Activated CD4-positive, alpha-beta memory T cell treated with anti-CD3 and anti-CD28 coated beads, Interleukin-2, amount 10 ng/mL, durations not matched to agents 7 days and 5 days (primary cell): ENCODE measurements at places on chromosomes 1 and 21. TPM values are rescaled to one million over a fixed set of nuclear protein-coding genes. Genes with fewer than 3 reads are reported as not detected.
A peak's percentile ranks its signal among the peaks of the same experiment; 100 is the strongest.

GRCh38 chr1:207848234-207848633, 62.7 kb downstream of the CD34 start:
- H3K27me3 ChIP-seq = no peaks in the 10 kb centered on the region
- DNase-seq = peak; percentile 55
- peak overlapping the region; percentile 70 for H3K27ac ChIP-seq
- peaks cover 67% of the 10 kb centered on the region for H3K36me3 ChIP-seq
- H3K4me3 ChIP-seq = peak overlapping the region; percentile 3

DNA sequence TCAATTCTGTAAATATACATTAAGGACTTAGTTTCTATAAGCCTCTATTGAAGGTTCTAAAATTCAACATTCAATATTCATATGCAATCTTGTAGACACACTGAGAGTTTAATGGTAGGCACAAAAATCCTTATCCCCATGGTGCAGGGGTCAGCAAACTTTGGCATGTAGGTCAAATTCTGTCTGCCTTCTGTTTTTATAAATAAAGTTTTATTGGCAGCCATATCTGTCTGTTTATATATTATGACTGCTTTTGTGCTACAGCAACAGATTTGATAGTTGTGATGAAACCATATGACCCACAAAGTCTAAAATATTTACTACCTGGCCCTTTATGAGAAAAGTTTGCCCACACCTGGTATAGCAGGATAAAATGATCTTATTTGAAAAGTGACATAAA, 91.2 kb upstream of the PPIH start:
- peaks cover under 1% of the 10 kb centered on the region for H3K27me3 ChIP-seq
- no peaks in the 10 kb centered on the region for H3K4me1 ChIP-seq
- no peak overlapping the region for H3K4me3 ChIP-seq
- no peak for DNase-seq
- no peaks in the 10 kb centered on the region for H3K36me3 ChIP-seq

DNA sequence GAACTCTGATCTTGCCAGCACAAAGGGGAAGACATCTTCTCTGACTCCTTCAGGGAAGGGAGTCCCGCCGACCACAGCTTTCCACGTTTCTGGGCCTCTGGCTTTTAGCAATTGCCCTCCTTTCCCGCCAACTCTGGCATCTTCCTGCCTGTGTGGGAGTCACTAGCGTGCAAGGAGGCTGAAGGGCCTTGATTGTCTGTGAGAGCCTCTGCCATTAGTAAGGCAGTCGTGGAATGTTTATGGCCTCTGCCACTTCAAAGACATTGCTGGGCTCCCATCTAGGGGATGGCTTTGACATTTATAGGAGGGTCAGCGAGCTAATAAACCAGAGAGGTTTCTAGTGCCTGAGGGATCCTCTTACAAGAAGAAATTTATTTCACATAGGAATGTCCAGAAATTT, 14.3 kb upstream of the PROK1 start:
- no peaks in the 10 kb centered on the region for H3K4me1 ChIP-seq
- no peak overlapping the region for H3K4me3 ChIP-seq
- H3K36me3 ChIP-seq = no peaks in the 10 kb centered on the region
- no peak overlapping the region for H3K27ac ChIP-seq

DNA sequence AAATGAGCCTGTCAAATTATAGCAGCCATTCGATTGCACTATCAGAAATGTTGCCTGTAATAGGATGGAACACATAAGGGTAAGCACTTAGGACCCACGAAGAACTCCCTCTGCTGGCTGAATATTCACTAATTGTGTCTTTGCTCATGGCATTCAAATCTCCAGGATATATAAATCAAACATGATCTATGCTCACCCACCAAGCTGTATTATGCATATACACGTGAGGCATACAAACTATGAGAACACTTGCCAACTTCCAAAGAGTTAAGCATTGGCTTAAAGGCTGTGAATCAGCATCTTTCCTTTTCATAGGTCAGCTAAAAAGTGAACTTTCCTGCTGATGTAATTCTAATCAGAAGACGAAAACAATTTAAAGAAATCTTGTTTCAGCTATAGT, 34.5 kb downstream of the TMPRSS15 start:
- DNase-seq = no peak
- H3K4me3 ChIP-seq = no peak overlapping the region
- no peaks in the 10 kb centered on the region for H3K27me3 ChIP-seq
- no peaks in the 10 kb centered on the region for H3K4me1 ChIP-seq
- no peaks in the 10 kb centered on the region for H3K36me3 ChIP-seq

DNA sequence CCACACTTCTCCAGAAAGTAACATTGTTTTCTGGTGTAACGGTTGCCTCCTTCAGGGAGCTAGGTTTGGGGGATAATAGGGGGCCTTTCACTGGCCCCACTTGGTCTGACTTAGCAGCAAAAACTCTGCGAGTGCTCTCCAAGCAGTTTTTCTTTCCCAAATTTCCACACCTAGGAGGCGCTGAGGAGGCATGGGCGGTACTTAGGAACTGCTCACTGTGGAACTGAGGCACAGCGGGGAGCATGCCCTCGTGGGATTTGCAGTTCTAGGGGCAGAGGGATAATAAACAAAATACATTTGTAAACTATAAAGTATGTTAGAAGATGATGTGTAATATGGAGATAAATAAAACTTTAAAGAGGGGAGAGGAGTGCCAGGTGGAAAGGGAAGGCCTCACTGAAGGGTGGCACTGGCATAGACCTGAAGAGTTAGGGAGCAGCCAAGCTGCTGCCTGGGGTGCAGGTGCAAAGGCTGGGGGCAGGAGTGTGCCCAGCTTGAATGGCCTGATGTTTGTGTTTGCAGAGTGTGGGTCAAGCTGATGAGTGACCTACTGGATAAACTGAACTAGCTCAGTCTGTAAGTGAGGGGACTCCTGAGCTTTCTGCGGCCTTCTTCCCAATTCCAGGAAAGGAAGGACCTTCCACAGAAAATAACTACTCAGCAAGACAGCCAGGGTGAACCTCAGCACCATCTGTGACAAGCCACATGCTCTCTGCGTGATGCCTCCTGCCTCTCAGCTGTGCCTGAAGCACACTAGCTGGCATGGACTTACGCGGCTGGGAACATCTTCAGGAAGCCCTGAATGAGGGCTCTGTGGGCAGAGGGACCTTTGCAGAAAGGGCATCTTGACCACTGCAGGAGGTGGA, 1.9 kb downstream of the EPHX1 start:
- no peak for DNase-seq
- H3K27me3 ChIP-seq = peaks cover 10% of the 10 kb centered on the region
- H3K4me3 ChIP-seq = no peak overlapping the region
- peaks cover 15% of the 10 kb centered on the region for H3K4me1 ChIP-seq
- no peak overlapping the region for H3K27ac ChIP-seq

DNA sequence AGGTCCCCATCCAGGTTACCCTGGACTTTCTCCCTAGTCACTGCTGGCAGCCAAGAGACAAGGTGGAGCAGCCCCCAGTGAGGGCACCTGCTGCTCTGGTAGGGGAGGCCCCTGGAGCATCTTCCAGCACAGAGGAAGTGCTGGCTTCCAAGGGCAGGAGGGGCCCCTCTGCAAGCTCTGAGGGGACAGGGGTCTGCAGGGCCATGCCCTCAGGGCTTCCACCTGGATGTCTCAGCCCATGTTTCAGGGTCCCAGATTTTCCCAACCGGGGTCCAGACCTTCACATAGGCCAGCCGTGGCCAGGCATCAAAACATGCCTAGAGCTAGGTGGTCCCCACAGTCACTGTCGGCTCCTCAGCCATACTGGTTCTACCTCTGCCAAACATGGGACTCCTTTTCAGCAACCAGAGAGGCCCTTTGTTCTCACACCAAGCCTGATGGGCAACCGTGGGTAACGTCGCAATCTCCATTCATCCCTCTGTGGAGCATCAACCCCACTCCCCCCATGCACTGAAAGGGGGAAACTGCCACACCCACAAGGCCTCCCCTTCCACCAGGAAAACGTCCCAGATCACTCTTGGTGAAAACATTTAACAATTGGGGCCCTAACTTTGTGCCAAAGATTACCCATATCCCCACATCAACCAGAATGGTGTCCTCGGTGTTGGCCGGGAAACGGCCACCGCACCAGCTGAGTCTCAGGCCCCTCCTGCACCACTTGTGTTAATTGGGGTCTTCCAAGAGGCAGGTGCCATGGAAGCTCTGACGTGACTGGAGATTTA, 1.9 kb upstream of the COL6A2 start:
- peaks cover 3% of the 10 kb centered on the region for H3K4me1 ChIP-seq
- H3K36me3 ChIP-seq = no peaks in the 10 kb centered on the region
- peak; percentile 10 for DNase-seq

DNA sequence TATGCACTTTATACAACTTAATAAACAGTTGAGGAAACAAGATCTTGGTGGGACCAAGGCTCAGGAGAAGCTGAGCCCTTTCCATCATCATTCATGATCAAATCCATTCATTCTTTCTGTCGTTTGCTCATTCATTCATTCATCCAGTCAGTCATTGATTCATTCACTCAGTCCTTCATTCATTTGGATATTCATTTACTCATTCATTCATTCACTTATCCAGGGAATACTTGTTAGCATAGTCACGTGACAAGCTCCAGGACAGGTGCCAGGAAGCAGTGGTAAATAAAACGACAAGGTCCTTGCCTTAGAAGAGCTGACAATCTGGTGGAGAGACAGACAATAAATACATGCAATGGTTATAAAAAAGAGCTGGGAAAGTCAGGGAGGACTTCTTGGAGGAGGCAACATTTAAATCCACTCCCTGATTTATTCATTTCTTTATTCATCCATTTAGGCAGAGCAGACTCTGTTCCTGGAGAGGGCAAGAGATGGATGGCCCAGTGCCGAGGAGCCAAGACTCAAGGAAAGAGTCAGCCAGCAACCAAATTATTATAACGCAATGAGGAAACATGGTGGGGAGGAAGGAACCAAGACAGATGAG, 74.1 kb upstream of the CASZ1 start:
- no peaks in the 10 kb centered on the region for H3K36me3 ChIP-seq
- peaks cover 31% of the 10 kb centered on the region for H3K27me3 ChIP-seq
- no peak overlapping the region for H3K27ac ChIP-seq
- H3K4me1 ChIP-seq = peaks cover 6% of the 10 kb centered on the region

- no peak overlapping the region for H3K27ac ChIP-seq
- H3K27me3 ChIP-seq = no peaks in the 10 kb centered on the region
- no peak for DNase-seq
- no peaks in the 10 kb centered on the region for H3K4me1 ChIP-seq
These were observed 70.0 kb downstream of the KCTD3 start for GRCh38 chr1:215637041-215637573.

DNA sequence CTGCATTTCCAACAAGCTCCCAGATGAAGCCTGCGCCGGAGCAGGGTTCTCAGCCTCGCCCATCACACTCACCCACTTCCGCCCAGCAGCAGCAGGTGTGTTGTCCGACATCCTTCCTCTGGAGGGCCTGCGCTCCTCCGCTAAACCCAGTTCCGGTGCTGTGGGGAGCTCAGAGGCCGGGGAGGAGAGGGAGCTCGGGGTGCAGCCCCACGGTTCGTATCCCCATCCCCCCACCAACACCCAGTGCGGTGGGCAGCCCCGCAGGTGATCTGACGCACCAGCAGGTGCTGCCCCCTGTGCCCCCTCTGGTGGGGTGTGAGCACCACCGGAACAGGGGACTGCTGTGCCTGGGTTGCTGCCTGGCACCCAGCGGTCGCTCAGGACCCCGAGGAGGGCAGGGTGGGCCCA, 3.4 kb upstream of the PEX10 start:
- H3K27me3 ChIP-seq = no peaks in the 10 kb centered on the region
- peaks cover 40% of the 10 kb centered on the region for H3K4me1 ChIP-seq
- peaks cover 4% of the 10 kb centered on the region for H3K36me3 ChIP-seq
- H3K27ac ChIP-seq = peak overlapping the region; percentile 94
- peak overlapping the region; percentile 81 for H3K4me3 ChIP-seq

- peaks cover 85% of the 10 kb centered on the region for H3K36me3 ChIP-seq
- DNase-seq = peak; percentile 12
- no peak overlapping the region for H3K27ac ChIP-seq
- no peak overlapping the region for H3K4me3 ChIP-seq
- H3K27me3 ChIP-seq = no peaks in the 10 kb centered on the region
- peaks cover 39% of the 10 kb centered on the region for H3K4me1 ChIP-seq
These were observed 23.2 kb downstream of the RUNX3 start for GRCh38 chr1:24906760-24907490.

- H3K27me3 ChIP-seq = peaks cover 28% of the 10 kb centered on the region
- peaks cover 12% of the 10 kb centered on the region for H3K4me1 ChIP-seq
These were observed 11.7 kb downstream of the LAMC2 start for GRCh38 chr1:183197762-183198161.

DNA sequence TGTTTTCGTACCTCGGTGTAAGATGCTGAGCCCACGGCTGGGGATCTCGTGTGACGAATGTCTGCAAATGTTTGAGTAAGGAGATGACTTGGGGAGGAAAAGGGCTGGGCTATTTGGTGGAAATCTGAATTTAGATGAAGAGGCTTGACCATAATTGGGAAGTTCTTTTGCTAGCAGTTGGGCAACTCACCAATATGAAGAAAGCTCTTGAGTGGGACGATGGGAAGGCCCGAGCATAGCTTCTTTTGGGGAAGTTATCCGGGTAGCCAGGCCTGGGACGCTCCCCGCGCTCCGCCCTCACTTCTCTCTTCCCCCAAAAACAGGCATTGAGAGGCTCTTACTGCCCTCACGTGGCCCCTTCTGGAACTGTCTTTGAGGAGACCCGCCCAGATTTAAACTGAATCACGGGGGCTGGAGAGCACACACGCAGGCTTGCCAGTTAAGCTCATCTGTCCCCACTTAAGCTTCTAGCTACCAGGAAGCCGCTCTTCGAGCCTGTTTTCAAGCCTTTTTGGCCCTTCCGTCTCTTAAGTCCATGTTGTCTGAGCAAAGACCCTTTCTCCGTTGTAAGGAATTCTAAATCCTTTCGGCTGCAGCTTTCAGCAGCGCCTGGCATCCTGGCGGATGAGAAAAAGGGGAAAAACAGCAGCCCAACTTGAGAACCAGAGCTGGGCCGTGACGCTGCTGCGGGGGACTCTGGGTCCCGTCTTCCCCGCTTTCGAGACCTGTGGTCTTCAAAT, 93.1 kb downstream of the NID1 start:
- H3K4me1 ChIP-seq = peaks cover 16% of the 10 kb centered on the region
- peak overlapping the region; percentile 68 for H3K27ac ChIP-seq
- peak overlapping the region; percentile 47 for H3K4me3 ChIP-seq
- H3K36me3 ChIP-seq = no peaks in the 10 kb centered on the region

DNA sequence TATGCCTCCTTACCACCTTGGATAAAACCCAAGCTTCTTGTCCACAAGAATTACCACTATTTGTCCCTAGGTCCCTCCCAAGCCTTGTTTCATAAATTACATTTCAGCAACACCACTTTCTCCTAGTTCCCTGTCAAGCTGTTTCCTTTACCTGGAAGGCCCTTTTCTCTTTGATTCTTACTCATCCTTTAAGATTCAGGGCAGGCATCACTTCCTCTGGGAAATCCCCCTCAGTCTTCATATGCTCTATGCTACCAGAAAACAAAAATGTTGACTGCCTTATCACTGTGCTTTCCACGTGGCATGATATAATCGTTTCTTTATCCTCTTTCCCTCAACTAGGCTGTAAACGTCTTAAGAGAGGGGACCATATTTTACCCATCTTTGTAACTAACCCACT, 102.7 kb downstream of the LYST start:
- peaks cover 7% of the 10 kb centered on the region for H3K4me1 ChIP-seq
- no peak overlapping the region for H3K4me3 ChIP-seq
- DNase-seq = no peak
- peaks cover 25% of the 10 kb centered on the region for H3K36me3 ChIP-seq
- no peak overlapping the region for H3K27ac ChIP-seq

- H3K36me3 ChIP-seq = peaks cover 6% of the 10 kb centered on the region
- DNase-seq = peak; percentile 73
- no peaks in the 10 kb centered on the region for H3K27me3 ChIP-seq
- H3K4me3 ChIP-seq = peak within 1 kb of the TSS; percentile 96
- peak within 1 kb of the TSS; percentile 72 for H3K27ac ChIP-seq
- peaks cover 41% of the 10 kb centered on the region for H3K4me1 ChIP-seq
These were observed at the start of gene SMYD2 for GRCh38 chr1:214281021-214281719. Gene SMYD2, plus strand, starts transcription at chr1:214281159. Its CDS starts 96 bp downstream, at chr1:214281255.

The ST6GALNAC5 gene
- total RNA-seq = not detected

The DDAH1 gene
- not detected for total RNA-seq

The PLA2G2F gene
- not detected for total RNA-seq

The PGBD5 gene
- total RNA-seq = not detected

The SPATA1 gene
- 4.7 TPM for total RNA-seq

The LCE1F gene
- not detected for total RNA-seq

The TRIM67 gene
- not detected for total RNA-seq

The RGS16 gene
- 6.9 TPM for total RNA-seq
